ENCODE measurements at places on chromosomes 13 and 19.

GRCh38 chr19:11265177-11265784, 3.0 kb upstream of the DOCK6 start:
- H3K36me3 ChIP-seq: no peaks in the 10 kb centered on the region
- peak overlapping the region; percentile 52 for H3K27ac ChIP-seq
- no peak for DNase-seq
- H3K4me3 ChIP-seq: peak overlapping the region; percentile 35

DNA sequence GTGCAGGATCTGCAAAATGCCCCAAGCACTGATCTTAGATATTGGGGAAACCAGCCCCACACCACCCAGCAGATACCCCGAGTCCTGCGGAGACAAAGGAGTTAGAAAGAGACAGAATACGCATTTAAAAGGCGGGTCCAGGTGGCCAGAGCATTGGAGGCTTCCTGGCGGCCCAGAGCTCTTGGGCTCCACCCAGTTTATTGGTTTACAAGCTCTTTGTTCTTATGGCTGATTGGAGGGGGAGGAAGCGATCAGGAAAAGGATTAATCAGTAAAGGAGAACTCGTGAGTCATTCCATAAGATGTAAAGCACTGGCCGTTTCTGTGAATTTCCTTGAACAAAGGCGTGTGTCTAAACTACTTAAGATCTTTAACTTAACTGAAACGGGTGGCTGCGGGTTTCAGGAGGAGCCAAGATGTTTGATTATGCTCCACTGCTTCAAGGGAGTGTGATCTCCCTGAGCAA, 926 bp downstream of the ZNF587 start:
- peaks cover 4% of the 10 kb centered on the region for H3K27me3 ChIP-seq
- H3K4me1 ChIP-seq: peaks cover 21% of the 10 kb centered on the region
- peak overlapping the region; percentile 98 for H3K27ac ChIP-seq
- peak overlapping the region; percentile 95 for H3K4me3 ChIP-seq
- peaks cover 68% of the 10 kb centered on the region for H3K36me3 ChIP-seq

DNA sequence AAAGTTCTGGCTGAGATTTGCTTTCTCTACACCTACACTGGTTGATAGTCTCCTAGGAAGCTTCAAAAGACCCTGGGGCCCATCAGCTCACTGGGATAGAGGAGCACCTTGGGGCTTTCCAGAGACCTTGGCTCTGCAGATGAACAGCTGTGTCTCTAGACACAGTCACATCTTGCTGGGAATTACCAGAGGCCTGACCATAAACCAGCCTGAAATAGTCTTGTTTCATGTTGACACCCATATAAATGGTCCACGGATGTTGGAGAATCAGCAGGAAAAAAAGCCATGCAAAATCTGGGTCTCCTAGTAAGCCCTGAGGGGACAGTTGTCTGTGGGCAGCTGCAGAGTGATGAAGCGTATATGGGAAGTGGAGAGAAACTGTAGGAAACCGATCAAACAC, 207.6 kb downstream of the DNAJC15 start:
- H3K4me1 ChIP-seq: no peaks in the 10 kb centered on the region
- peaks cover 4% of the 10 kb centered on the region for H3K27me3 ChIP-seq
- H3K27ac ChIP-seq: no peak overlapping the region
- H3K4me3 ChIP-seq: no peak overlapping the region
- no peak for DNase-seq

DNA sequence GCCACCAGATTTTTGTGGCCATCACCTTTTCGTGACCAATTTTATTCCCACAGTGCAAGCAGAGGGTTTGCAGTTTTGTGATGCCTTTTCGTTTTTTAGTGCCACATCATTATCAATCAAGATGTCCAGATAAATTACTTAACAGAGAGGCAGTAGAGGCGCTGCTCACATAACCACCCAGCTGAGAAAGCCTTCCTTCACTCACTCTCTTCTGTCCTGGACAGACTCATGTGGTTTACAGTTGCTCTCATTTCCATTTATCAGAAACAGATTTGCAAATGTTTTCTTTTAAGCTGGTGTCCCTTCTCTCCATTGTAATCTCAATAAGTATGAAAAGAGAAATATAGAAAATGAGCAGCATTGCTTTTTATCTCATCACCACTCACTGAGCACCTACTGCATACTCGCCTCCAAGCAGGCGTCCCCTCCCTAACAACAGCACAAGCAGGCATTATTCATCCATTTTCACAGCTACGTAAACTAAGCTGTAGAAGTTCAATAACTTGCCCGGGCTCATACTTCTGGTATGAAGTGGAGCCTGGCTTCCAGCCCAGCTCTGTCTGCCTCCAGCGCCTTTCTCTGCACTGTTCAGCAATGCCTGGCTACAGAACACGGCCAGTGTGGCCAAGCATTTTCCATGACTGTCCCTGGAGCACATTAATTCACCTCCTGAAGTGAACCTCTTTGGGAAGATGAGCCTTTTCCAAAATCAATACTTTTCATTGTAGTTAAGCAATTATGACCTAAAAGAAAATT, 34.6 kb upstream of the KATNAL1 start:
- peaks cover 10% of the 10 kb centered on the region for H3K27me3 ChIP-seq
- no peaks in the 10 kb centered on the region for H3K36me3 ChIP-seq
- no peak for DNase-seq
- H3K4me1 ChIP-seq: peaks cover 55% of the 10 kb centered on the region

- no peaks in the 10 kb centered on the region for H3K27me3 ChIP-seq
- no peak for DNase-seq
- H3K36me3 ChIP-seq: no peaks in the 10 kb centered on the region
- no peaks in the 10 kb centered on the region for H3K4me1 ChIP-seq
These were observed 490.5 kb upstream of the SLC10A2 start for GRCh38 chr13:103556681-103557080.

GRCh38 chr19:4508698-4509097, 9.6 kb downstream of the PLIN4 start:
- H3K36me3 ChIP-seq: peaks cover 26% of the 10 kb centered on the region
- H3K4me3 ChIP-seq: no peak overlapping the region
- peaks cover 6% of the 10 kb centered on the region for H3K27me3 ChIP-seq
- no peak for DNase-seq
- no peak overlapping the region for H3K27ac ChIP-seq
- no peaks in the 10 kb centered on the region for H3K4me1 ChIP-seq

- peaks cover 4% of the 10 kb centered on the region for H3K36me3 ChIP-seq
- no peak overlapping the region for H3K4me3 ChIP-seq
- H3K4me1 ChIP-seq: peaks cover 37% of the 10 kb centered on the region
- H3K27me3 ChIP-seq: peaks cover 18% of the 10 kb centered on the region
- no peak for DNase-seq
These were observed 36.5 kb downstream of the KL start for GRCh38 chr13:33052506-33053280.

- DNase-seq: no peak
- H3K36me3 ChIP-seq: peaks cover 91% of the 10 kb centered on the region
- peaks cover 23% of the 10 kb centered on the region for H3K4me1 ChIP-seq
- H3K27me3 ChIP-seq: peaks cover 2% of the 10 kb centered on the region
These were observed 13.0 kb downstream of the RBM26 start for GRCh38 chr13:79392882-79393563.

DNA sequence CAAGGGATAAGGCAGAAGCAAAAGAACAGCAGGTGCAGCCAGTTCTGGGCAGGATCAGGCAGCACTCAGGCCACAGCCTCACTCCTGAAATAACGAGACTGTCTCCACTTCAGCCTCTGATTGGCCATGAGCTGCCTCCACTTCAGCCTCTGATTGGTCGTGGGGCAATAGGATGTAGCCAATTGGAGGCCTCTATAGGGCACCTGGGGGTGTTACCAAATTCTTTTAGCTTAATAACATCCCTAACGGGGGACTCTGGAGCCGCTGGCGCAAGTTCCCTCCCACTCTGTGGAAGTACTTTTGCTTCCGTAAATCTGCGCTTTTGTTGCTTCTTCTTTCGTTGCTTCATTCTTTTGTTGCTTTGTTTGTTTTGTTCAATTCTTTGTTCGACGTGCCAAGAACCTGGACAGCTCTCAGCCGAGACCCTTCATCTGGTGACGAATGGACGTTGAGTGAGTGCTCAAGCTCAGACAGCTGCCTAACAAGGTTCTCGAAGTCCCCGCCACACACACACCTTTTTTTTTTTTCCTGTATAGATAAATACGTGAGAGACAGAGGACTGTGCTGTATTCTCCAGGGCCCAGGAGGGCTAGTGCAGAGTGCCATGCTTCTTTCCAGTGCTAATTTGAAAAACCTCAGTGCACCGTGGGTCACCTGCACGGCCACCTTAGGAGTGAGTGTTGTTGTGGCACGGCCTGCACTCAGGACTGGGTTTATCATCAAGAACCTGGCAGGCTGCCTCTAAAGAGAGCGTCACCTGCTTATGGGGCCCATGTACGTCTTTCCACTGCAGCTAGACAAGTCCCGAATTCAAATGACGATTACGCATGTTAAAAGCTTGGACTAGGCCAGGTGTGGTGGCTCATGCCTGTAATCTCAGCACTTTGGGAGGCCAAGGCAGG, 32.0 kb upstream of the TUBGCP3 start:
- H3K4me3 ChIP-seq: peak overlapping the region; percentile 80
- H3K27ac ChIP-seq: no peak overlapping the region
- DNase-seq: peak; percentile 65

DNA sequence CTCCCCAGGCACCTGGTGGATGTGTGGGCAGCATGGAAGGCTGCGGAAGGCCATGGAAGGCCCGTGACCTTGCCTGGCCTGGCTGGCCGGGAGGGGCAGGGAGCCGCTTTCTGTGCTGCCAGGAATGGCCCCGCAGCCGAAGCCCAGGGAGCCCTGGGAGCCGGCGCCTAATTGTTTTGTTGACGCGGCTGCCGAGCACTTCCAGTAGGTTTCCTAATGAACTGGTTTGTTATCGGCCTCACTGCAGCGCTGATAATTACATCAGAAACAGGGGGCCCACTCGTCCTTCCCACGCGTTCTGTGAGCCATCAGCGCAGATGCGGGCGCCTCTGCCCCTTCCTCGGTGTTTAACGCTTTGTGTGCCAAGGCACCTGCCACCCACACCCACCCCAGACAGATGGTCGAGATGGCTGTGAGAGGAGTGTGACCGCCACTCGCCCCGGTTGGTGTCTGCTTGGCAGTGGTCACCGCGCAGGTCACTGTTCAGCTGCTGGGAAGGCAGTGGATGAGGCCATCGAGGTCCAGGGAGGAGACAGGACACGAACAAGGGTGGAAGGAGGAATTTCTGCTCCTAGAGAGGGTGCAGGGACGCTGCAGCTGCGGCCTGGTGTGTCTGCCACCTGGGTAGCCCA, 124.5 kb downstream of the KDM4B start:
- peak overlapping the region; percentile 36 for H3K27ac ChIP-seq
- peaks cover 33% of the 10 kb centered on the region for H3K36me3 ChIP-seq
- H3K4me3 ChIP-seq: peak overlapping the region; percentile 40

GRCh38 chr13:23509781-23510543, 60.2 kb upstream of the TNFRSF19 start:
- peaks cover 67% of the 10 kb centered on the region for H3K4me1 ChIP-seq
- H3K27ac ChIP-seq: no peak overlapping the region
- DNase-seq: no peak
- peaks cover 6% of the 10 kb centered on the region for H3K27me3 ChIP-seq
- no peak overlapping the region for H3K4me3 ChIP-seq
- no peaks in the 10 kb centered on the region for H3K36me3 ChIP-seq

GRCh38 chr13:21884299-21884909, 213.5 kb downstream of the FGF9 start:
- H3K4me1 ChIP-seq: peaks cover 62% of the 10 kb centered on the region
- no peak overlapping the region for H3K27ac ChIP-seq
- H3K27me3 ChIP-seq: no peaks in the 10 kb centered on the region
- no peak overlapping the region for H3K4me3 ChIP-seq
- no peak for DNase-seq
- no peaks in the 10 kb centered on the region for H3K36me3 ChIP-seq

- no peak for DNase-seq
- H3K36me3 ChIP-seq: no peaks in the 10 kb centered on the region
- H3K27me3 ChIP-seq: peaks cover 2% of the 10 kb centered on the region
These were observed 123.5 kb downstream of the RXFP2 start for GRCh38 chr13:31862828-31863227.

GRCh38 chr13:59901191-59901590, 262.5 kb downstream of the DIAPH3 start:
- no peak for DNase-seq
- H3K27me3 ChIP-seq: peaks cover 3% of the 10 kb centered on the region
- H3K4me1 ChIP-seq: no peaks in the 10 kb centered on the region

DNA sequence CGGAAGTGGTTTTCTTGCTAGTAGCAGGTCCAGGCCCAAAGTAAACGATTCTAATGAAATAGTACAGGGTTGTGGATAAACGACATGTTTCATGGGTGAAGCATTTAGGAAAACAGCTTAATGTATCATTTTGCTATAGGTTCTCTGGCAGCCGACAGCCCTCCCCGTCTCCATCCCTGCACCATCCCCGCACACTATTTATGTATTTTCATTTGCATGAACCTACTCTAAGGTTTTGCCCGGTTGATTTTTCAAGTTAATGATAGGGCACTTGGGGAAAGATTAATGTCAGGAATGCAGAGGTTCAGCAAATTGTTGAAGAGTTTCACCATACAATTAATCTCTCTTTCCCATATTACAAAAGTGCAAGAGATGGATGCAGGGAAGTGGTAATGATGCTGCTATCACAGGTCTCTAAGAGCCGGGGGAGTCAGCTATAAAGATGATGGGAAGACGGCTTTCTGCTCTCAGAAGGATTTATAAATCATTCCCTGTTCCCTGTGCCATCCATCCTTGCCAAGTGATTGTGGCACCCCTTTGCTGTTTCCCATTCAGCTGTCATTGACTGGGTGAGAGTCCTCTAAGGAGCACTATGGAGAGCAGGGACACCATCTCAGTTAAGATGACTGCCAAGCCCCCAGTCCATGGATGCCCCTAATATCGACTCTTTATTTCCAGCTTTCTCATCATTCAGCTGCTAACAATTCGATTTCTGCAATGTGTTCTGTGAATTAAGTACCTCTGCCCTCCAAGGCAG, 186.3 kb downstream of the IRS2 start:
- no peaks in the 10 kb centered on the region for H3K36me3 ChIP-seq
- H3K4me3 ChIP-seq: no peak overlapping the region
- H3K27ac ChIP-seq: no peak overlapping the region

GRCh38 chr19:456547-457110, 4.2 kb downstream of the SHC2 start:
- no peak overlapping the region for H3K4me3 ChIP-seq
- peaks cover 9% of the 10 kb centered on the region for H3K4me1 ChIP-seq
- DNase-seq: no peak

GRCh38 chr13:106630162-106630561, 62.2 kb upstream of the ARGLU1 start:
- H3K36me3 ChIP-seq: no peaks in the 10 kb centered on the region
- no peak overlapping the region for H3K27ac ChIP-seq
- peaks cover 17% of the 10 kb centered on the region for H3K27me3 ChIP-seq
- peak; percentile 33 for DNase-seq
- H3K4me3 ChIP-seq: no peak overlapping the region

DNA sequence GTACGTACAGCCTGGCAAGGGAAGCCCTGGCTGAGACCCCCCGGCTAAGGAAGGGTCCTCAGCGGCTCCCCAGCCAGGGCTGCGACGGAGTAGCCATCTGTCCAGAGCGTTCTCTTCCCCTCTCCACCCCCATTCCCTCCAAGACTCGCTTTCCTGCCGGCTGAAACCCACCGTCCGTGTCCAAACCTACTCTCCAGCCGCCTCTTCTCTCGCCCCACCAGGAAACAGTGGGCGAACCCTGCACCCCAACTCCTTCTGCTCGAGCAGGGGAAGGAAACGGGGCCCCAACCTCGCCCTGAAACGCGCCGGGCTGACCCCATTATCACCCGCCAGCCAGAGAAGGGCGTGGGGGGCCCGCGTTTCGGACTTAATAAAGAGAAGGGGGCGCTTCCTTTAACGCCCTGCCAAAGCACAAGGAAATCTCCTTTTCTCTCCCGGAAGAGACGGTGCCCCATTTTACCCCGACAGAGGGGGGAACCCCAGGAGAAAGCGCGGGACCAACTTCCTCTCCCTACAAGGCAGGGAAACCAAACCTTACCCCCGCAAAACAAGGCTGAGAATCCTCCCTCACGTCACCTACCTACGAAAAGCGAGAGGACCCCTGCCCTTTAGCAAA, 2.5 kb downstream of the ZC3H4 start:
- DNase-seq: peak; percentile 33
- H3K4me3 ChIP-seq: peak overlapping the region; percentile 91
- peaks cover 13% of the 10 kb centered on the region for H3K36me3 ChIP-seq
- H3K4me1 ChIP-seq: peaks cover 62% of the 10 kb centered on the region

All from nephron progenitor cell (in vitro differentiated cells).